NCI-H2081 treated with DMSO at 0.1 percent for 48 hours (cell line): ENCODE measurements at places on chromosomes 13 and 19.

DNA sequence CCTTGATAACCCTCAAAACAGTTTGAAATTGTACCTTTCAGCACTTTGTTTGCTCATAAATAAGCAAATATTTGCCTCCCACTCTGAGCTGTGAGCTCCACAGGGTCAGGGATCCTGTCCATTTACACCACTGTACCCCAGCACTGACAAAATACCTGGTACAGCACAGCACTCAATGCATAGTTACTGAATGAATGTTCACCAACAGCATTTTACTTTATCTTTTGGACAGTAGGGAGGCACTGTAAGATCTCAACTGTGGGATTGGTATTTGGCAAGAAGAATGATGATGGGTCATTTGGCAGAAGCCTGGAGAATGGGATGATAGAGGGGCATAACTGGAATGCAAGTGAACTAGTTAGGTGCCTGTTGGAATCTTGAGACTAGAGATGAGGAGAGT, 127.2 kb upstream of the ARGLU1 start:
- no peak for DNase-seq

DNA sequence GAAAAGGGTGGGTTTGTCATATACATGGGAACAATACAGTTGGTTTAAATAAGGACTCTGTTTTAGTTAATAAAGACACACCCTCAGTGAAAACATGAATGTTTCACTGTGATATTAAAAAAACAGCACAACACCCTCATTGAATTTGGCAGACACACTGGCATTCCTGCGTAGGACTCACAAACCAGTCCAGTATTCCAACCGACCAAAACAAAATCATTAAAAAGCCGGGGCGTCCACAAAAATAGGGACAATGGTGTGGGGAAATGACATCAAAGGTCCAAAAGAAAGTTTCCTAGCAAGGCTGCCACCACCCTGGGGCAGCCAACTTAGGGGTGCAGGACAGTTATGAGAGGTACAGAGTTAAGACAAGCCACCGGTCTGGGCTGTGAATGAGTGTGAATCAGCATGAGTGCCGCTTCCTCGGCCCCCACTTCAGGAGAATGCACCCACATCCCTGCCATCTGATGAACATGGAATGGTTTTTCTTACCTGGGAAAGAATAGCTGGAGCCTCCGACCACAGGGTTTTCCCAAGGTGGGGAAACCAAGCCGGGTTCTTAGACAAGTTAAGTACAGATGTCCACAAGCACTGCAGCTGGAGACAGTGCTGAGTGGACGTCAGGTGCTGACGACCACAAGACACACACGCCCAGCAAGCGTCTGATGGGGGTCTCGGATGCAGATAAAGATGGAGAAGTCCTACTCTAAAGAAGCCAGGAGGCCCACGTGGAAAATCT, 73.3 kb downstream of the KLF2 start:
- DNase-seq: no peak

DNA sequence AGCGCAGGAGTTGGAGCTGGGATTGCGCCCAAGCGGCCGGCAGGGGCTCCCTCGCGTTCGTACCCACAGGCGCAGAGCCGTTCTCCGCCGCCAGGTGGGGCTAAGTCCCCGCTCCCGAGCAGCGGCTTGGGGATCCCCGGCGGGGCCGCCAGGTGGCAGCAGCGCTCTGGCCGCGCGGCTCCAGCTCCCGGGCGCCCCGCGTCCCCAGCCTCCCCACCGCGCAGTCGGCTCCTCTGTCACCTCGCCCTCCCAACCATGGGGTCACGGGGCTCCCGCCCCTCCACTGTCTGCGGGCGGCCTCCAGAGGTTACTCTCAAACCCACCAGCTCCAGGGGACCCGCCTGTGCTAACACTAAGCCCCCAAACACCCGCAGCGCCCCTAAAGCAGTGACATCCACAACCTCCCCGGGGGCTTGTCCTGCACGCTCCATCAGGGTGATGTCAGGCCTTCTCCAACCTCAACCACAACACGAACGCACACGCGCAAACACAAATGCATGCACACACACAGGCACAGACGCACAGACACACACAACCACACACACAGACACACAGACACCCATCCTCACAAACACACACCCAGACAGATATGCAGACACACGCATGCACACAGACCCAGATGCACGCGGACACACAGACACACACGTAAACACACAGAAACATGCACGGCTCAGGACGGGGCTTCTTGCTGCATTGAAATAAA, 18.4 kb upstream of the KCTD15 start:
- DNase-seq: no peak

DNA sequence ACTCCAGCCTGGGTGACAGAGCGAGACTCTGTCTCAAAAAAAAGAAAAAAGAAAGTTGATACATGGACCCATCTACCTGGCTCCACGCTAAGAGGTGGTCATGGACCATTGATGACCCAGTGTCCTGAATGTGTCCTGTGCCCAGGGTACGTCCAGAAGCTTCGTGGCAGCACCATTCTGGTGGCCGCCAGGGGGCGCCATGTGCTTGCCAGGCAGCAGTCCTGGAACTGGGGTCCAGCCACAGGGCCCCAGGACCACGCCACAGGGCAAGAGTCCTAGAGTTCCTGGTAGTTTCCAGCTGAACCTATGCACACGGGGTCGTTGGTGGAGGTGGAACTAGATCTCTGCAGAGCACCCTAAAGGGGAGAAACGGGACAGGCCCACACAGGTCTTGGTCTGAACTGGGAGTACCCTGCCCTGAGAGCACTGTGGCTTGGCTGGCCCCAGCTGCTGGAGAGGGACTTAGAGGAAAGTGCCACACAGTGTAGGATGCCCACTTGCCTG, 19.9 kb upstream of the FBXO27 start:
- no peak for DNase-seq

DNA sequence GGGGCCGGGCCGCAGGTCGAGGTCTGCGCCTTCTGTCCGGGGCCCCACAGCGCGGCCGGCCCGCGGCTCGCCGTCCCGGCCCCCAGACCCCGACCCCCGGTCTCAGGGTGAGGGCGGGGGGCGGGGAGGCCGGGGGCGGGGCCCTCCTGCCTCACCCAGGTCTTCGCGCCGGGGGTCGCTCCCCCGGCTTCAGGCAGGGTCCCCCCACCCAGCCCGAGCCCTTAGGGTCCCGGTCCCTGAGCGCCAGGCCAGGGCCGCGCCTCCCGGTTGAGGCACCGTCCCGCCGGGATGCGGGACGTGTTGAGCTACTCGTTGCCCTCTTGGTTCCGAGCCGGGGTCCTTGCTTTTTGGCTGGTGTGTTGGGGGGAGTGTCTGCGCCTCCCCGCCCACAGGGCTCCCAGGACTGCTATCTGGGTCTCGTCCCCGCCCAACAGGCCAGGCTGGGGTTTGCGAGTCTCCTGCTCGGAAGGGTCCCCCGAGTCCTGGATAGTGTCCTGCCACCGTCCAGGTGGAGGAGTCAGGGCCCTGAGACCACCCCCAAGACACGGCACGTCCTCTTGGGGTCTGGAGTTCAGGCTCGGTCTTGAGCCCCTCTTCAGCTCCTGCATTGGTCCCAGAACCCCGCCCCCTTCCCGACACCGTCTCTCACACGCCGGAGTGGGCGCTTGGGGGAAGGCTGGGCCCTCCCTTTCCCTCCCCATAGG, 452 bp downstream of the PIAS4 start:
- no peak for DNase-seq

DNA sequence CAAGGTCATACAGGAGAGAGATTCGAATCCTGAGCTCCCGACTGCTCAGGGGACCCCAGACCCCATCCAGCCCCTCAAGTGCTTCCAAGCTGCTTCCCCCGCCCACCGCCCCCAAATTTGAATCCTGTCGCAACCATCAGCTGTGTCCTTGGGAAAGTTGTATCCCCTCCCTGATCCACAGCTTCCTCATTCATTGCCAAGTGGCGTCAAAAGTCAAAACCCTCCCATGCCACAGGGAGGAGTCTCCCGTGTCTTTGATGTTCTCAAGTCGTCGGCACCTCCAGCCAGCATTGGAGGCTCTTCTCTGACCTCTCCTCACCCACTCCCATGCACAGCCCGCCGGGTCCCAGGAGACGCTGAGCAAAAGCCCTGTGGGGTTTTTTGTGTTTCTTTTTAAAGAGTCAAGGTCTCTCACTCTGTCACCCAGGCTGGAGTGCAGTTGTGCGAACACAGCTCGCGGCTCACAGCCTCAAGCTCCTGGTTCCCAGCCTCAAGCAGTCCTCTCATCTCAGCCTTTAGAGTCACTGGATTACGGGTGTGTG, 2.8 kb upstream of the IFI30 start:
- DNase-seq: no peak

- DNase-seq: no peak
Observed at GRCh38 chr13:45768656-45769479, 66.7 kb downstream of the CBY2 start.

- DNase-seq: no peak
Observed at GRCh38 chr13:93561576-93562225, 335.1 kb downstream of the GPC6 start.

- no peak for DNase-seq
Observed at GRCh38 chr19:5934774-5935472, 20.9 kb downstream of the CAPS start.

DNA sequence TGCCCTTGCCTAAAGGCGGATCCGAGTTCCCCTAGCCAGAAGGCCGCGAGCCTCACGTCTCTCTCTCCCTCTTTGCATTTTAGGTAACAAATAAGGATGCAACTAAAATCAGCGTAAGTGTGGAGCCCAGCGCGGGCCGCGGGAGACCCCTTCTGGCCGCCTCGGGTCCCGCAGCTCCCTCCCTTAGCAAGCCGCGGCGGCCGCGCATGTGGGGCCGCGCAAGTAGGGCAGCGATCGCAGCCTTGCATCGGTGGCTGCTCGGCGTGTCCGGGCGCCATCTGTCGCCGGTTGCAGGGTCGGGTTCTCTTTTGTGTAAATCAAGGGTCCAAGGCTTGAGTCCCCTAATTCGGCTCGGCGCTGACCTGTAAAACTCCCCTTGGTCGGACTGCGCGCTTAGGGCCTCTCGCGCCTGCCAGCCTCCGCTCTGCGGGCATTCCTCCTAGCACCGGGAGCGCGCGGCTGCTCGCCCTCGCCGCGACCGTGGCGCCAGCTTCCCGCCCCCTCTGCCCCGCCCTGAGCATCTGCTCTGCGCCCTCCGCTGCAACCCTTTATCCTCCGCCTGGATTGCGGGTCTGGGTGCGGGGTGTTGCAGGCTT, 2.7 kb downstream of the VSTM2B start:
- no peak for DNase-seq

- DNase-seq: no peak
Observed at GRCh38 chr13:33817513-33817900, 442 bp upstream of the RFC3 start.

GRCh38 chr13:48731957-48732569, 78.3 kb downstream of the CYSLTR2 start:
- DNase-seq: no peak

DNA sequence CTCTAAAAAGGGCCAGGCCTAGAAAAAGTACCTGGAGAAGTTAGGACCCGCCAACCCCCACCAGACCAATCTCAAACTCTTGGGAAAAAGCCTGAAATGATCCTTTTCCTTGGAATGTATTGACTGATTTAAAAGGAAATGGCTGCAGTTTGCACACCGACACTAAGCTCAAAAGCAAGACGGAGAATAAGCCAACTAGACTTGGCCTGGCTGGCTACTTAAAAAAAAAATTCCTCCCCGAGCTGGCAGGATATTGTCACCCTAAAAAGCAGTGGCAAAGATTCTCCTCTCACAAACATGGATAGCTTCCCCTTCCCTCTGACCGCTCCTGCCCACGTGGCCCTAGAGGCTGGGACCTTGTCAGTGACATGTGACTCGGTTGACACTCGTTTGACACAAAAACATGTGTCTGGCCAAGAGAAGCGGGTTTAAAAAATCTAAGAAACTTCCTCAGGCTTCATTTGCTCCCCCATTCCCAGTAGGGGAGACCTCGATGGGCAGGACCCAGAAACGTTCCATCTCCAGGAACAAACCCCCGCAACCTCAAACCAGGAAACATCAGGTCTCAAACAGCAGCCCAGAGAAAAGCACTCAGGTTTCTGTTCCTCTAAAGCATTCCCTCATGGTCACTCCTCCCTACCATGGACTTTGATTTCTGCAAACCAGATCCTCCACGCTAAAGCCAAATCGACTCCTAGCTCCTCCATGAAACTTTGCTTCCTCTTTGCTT, 1.3 kb downstream of the RFX1 start:
- DNase-seq: no peak

DNA sequence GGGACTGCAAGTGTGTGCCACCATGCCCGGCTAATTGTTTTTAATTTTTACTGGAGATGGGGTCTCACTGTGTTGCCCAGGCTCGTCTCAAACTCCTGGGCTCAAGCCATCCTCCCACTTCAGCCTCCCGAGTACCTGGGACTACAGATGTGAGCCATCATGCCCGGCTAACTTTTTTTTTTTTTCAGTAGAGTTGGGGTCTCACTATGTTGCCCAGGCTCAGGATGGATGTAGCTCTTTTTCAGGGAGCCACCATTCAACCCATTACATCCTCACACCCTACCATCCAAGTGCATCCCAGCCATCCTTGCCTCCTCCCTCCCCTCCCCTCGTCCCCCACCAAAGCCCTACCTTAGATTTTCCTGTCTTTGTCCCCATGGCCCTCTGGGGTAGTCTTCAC, 14.9 kb downstream of the CELF5 start:
- no peak for DNase-seq

- no peak for DNase-seq
Observed at GRCh38 chr19:15900504-15900903, 2.6 kb upstream of the CYP4F2 start.

DNA sequence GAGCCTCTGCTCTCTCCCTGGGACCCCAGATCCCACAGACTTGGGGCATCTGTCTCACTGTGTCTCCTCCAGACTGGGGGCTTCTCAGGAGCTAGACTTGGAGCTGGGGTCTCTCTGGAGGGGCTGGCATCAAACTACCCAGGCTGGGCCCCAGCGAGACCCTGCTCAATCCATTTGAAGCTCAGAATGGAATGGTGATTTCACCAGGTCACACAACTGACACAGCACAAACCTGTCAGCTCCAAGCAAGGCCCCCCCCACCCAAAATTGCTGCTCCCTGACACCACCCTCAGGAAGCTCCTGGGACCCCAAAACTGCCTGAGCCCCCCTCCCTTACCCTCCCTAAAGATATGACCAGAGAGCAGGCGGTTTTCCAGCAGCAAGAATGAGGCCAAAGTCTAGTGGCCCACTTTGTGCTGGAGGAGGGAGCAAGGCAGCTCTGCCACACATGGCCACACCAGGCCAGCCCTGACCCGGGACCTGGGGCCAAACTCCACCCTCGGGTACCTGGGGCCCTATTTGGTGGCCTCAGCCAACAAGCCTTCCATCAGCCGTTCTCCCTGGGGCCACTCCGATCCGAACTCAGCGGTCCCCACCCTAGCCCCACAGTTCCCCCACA, 2.4 kb downstream of the NR2F6 start:
- DNase-seq: no peak

- no peak for DNase-seq
Observed at GRCh38 chr13:28423010-28423409, 71.9 kb downstream of the FLT1 start.

- no peak for DNase-seq
Observed at GRCh38 chr13:111281751-111282311, 38.6 kb upstream of the TEX29 start.

- DNase-seq: no peak
Observed at GRCh38 chr13:50209631-50210030, 194.4 kb downstream of the KCNRG start.

GRCh38 chr13:42855410-42855809, 74.0 kb downstream of the FAM216B start:
- no peak for DNase-seq
